ENCODE measurements at places on chromosomes 3 and 15.

DNA sequence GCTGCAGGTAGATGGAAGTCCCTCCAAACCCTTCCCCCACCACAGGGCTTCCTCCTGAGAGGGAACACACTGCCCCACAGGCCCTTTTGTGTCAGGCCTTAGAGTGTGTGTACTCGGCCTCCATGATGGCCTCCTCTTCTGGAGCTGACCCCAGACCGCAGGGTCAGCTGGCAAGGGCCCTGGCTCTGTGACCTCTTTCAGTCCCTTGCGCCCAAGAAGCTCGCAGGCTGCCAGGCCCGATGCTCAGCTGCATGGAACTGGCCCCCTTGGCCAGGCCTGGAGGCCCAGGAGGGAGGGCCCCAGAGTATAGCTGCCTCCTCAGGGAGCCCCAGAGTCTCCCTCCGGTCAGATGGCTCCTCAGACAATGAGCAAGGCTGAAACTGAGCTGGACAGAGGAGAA is 23.4 kb upstream of the ANKDD1A start:
- no peak for DNase-seq

DNA sequence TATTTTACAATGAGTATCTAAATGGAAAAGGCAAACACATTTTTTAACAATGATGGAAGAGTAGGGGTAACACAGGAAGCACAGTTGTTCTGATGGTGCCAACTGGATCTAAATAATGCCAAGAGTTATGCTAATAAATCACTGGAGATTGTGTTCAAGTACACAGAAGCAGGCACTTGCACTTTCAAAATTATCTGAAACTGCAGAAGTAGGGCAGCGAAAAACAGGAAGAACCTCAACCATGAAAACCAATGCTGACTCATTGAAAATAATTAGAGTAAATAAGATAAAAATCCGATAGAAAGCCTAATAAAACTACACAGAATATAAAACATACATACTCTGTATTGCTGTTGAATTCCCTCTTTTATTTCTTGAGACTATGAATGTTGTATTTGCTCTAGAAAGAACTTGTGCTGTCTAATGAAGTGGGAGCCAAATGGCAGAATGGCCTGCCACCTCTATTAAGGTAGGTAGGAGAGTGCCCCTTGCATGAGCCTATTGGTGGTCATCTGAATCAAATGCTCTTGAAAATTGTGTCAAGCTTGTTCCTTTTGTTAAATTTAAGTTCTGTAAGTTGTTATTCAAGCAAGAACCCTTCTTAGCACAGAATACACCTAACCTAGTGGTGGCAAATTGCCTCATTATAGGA is 93.7 kb downstream of the ABI3BP start:
- no peak for DNase-seq

DNA sequence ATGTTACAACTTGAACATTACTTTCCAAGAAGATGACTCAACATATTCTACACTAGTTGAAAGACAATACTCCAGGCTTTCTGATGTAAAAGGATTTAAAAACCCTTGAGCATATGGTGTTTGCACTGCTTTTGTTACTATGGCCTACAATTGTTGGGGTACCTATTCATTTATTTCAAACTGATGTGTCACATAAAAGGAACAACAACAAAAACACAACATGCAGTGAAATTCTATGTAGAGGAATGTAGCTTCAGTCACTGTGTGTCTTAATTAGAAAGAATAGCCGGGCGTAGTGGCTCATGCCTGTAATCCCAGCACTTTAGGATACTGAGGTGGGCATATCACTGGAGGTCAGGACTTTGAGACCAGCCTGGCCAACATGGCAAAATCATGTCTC is 1.6 kb downstream of the SPATA16 start:
- no peak for DNase-seq

GRCh38 chr3:68256635-68257223 is 602.3 kb upstream of the SUCLG2 start:
- DNase-seq = no peak

- no peak for DNase-seq
These were observed 86.2 kb upstream of the OCA2 start for GRCh38 chr15:28185148-28185895.

DNA sequence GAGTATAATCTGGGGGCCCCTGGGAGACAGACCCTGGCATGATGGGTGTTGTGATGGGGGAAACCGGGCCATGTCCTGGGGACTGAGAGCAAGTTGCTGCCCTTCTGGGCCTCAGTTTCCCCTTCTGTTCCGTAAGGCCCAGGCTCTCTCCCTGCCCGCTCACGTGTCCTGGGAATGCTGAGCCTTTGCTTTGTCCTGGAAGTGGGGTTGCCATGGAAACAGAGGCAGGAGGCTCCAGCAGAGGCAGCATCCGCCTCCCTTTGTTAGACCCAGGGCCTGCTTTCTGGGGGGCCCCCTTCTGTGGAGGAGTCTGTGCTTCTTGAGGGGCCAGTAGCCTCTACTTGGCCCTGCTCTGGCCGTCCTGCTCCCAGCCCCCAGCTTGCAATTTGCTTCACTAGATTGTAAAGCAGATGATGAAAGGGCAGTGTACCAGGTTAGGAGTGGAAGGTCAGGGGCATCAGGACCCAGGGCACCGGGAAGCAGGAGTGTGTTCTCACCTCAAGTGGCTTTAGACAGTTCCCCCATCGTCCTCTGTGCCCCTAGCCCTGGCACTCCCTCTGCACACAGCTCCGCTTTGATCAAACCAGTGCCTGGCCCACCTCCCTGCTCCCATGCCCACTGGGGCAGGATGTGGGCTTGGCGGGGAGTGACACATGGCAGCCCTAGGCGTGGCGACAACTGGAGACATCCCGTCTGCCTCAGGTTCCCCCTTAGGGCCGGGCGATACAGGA is 105.6 kb downstream of the FBLN2 start:
- no peak for DNase-seq

- DNase-seq = no peak
These were observed 5.5 kb upstream of the NR2F2 start for GRCh38 chr15:96324940-96325540.

DNA sequence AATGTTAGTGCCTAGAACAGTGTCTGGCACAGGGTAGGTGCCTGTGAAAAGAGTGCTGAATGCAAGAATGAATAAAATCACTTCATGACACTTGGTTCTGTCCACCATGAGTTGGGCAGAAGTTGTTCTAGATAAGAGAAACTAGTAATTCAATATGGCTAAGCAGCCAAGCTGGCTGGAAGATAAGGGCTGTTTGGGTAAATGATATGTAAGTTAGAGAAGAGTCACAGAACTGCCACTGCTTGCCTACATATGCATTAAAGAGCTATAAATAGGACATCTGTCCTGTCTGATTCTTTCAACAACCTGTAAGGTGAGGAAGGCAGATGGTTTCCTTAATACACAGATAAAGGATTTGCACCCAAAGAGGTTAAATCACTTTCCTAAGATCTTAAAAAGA is 13.1 kb downstream of the MTMR10 start:
- no peak for DNase-seq

- DNase-seq = no peak
These were observed 134.1 kb downstream of the ISL2 start for GRCh38 chr15:76470691-76471090.

GRCh38 chr3:128354788-128355542 is 111.7 kb downstream of the DNAJB8 start:
- no peak for DNase-seq

GRCh38 chr3:43883729-43884396 is 193.1 kb downstream of the ABHD5 start:
- no peak for DNase-seq

DNA sequence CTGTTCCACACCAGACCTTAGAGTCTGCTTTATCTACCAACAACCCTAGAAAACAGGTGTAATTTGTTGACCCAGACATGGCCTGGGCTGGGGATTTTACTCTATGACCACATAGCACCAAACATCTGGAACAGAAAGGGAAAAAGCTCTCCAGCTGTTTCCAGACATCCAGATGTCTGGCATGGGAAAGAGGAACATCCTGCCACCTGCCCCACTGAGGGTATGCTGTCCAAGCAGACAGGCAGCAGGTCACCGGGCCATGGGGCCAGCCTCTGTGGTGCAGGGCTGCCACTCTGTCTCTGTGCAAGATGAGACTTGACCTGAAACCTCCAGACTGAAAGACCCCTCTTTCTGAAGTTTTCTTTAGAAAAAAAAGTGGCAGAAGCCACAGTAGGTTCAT is 359.3 kb upstream of the ICE2 start:
- no peak for DNase-seq

DNA sequence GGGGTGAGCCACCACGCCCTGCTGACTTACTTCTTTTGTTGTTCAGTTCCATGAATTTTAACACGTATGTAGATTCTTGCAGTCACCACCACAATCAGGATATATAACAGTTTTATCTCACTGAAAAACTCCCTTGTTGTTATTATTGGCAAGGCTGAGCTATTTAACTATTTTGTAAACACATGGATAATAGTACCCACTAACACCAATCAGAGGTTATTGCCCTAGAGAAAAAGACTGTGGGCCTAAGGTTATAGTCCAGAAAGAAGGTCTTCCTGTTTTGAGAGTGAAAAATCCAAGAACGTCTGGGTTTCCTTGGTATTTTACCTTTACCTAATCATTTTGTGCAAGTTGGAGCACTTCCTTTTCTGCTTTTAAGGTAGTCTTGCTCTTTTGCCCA is 9.5 kb downstream of the ZWILCH start:
- no peak for DNase-seq

- DNase-seq = no peak
These were observed 41.2 kb upstream of the PIAS1 start for GRCh38 chr15:68012911-68013310.

GRCh38 chr15:29566914-29567313 is 255.4 kb downstream of the TJP1 start:
- DNase-seq = no peak

- no peak for DNase-seq
These were observed 11.2 kb upstream of the MST1R start for GRCh38 chr3:49914906-49915305.

DNA sequence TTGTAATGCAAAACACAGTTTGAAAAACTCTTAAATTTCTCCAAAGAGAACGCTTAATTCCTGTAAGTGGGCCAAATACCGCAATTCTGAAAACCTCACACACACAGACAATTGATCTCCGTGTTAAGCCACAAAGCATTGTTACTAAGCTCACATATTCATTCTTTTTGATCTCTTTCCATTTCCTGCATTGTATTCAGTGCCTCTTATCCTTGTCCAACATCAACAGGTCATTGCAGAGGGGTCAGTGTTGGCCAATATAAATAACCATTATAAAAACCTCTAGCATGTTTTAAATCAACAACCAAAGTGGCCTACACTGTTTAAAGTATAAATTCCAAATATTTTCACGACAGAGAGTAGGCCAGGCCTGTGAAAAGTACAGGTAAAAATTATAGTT is 171.1 kb downstream of the PDZRN3 start:
- DNase-seq = no peak

GRCh38 chr15:39192979-39193560 is 387.8 kb upstream of the THBS1 start:
- no peak for DNase-seq

DNA sequence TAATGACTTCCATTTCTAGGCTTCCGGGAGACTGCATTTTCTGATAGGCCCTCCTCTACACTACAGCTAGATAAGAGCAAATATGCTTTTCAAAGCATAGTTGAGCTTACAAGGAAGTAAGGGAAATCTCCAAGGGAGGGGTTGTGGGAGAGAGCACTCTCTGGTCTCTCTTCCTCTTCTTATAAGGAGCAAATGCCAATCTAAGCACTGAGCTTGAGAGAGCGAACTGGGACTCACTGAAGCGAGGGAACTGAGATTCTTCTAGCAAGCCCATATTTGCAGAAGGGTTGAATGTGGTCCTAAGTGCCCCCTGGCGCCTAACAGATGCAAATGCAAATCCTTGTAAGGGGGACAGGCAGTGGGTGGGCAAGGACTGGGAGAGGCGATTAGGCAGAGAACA is 164.8 kb downstream of the ERC2 start:
- DNase-seq = no peak

DNA sequence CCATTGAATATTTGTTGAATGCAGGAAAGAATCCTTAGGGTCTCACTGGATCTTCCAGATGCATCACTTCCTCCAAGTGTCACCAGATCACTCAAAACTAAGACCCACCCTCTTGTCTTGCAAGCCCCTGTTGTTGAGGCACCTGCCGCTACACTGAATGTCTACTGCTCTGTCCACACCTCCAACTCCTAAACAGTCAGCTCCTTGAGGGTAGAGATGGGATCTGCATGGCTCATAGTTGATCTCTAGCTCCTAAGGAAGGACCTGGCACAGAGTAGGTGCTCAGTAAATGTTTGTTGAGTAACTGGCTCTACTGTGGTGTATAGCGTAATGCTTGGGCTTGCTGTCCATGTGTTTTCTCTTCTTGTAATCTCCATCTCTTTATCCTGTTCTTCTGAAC is 8.8 kb downstream of the SLC6A20 start:
- no peak for DNase-seq

DNA sequence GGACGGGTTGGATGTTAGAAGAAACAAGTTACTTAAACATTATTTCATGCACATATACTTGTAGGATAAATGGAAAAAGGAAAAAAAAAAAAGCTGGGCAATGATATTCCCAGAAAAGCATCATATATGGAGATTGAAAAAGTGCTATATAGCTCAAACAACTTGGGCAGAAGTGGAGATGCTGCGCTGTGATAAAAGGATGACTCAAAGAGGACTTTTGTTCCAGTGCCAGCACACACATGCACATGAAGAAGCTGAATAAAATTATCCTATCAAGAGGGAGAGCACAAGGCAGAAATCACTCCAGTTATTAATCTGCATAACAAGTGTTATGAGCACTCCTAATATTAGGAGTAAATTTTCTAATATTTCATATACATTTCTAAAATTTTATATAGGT is 30.9 kb downstream of the FRMD4B start:
- DNase-seq = no peak

- DNase-seq = no peak
These were observed 96.6 kb upstream of the FLNB start for GRCh38 chr3:57911593-57911992.

DNA sequence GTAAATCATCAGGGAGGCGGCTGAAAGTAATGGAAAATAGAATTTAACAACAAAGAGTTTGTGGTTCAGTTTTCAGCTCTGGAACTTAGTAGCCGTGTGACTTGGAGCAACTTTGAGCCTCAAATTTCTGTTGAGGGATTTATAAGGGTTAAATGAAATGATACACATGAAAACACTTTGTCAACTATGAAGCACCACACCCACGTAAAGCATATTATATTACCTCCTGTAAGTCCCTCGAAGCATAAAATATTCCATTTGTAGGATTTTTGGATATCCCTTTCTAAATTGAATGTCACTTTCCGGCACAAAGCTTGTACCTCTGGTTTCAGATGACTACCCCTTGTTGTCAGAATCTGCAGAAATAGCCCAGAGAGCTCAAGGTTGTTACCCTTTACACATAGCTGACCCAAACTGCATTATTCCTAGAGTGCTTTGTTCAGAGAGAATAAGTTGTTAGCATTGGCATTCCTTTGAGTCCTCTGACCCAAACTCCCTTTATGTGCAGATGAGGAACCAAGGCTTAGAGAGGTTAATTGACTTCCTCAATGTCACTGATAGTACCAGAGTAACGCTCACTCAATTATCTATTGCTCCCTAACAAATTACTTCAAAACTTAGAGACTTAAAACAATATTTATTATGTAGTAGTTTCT is 187.9 kb upstream of the UMPS start:
- no peak for DNase-seq

Data from activated CD8-positive, alpha-beta memory T cell treated with anti-CD3 and anti-CD28 coated beads for 4 hours (primary cell).